ENCODE measurements at places on chromosomes 1 and 21. TPM values are rescaled to one million over a fixed set of nuclear protein-coding genes. Genes with fewer than 3 reads are reported as not detected.

DNA sequence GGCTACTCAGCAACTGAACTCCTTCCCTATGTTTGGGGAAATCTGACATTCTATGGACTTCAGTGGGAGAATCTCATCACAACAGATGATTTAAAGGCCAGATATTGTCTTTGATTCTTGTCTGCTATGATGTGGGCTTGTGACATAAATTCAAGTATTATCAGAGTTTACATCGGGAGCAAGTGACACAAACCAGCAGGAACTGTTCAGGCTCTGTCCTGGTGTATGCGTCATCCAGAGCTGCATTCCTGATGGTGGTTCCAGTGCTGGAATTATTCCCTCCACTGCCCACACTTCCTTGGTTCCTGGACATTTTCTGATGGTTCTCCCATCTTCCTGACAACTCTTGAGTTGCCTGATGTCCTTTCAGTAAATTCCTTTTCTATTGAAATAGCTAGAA is 10.8 kb upstream of the LSM10 start:
- H3K4me3 ChIP-seq = no peak overlapping the region
- H3K27me3 ChIP-seq = no peaks in the 10 kb centered on the region
- no peak overlapping the region for H3K27ac ChIP-seq
- DNase-seq = no peak

GRCh38 chr1:20705203-20705755 is 12.5 kb downstream of the KIF17 start:
- H3K4me1 ChIP-seq = no peaks in the 10 kb centered on the region
- no peak for DNase-seq
- H3K27me3 ChIP-seq = no peaks in the 10 kb centered on the region
- no peak overlapping the region for H3K4me3 ChIP-seq
- H3K27ac ChIP-seq = no peak overlapping the region
- no peaks in the 10 kb centered on the region for H3K36me3 ChIP-seq

GRCh38 chr1:27403931-27404330 is 11.5 kb downstream of the GPR3 start:
- peaks cover 17% of the 10 kb centered on the region for H3K4me1 ChIP-seq
- H3K36me3 ChIP-seq = no peaks in the 10 kb centered on the region
- no peak for DNase-seq
- no peak overlapping the region for H3K4me3 ChIP-seq
- no peaks in the 10 kb centered on the region for H3K27me3 ChIP-seq
- peak overlapping the region; percentile 72 for H3K27ac ChIP-seq

- no peak overlapping the region for H3K4me3 ChIP-seq
- H3K27me3 ChIP-seq = no peaks in the 10 kb centered on the region
- H3K36me3 ChIP-seq = no peaks in the 10 kb centered on the region
Observed at GRCh38 chr21:37601027-37601426, 234.5 kb downstream of the DYRK1A start.

DNA sequence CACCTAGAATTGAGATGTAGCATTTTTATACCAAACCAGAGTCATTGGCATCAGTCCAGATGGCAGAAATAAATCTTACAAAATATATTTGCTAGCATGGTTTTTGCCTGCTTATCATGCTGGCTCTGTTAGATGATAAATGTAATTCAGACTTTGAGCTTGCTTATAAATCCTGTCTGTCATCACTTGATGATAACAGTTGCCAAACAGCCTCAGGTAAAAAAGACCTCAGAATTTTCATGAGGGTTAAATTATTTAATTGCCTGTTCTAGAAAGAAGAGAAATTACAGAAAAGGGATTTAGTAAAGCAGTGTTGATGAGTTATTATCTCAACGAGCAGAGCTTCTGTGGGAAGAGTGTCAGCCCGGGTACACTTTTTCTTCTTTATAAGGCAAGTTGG is 83.3 kb downstream of the FNBP1L start:
- H3K27me3 ChIP-seq = no peaks in the 10 kb centered on the region
- H3K4me1 ChIP-seq = no peaks in the 10 kb centered on the region
- H3K27ac ChIP-seq = no peak overlapping the region

DNA sequence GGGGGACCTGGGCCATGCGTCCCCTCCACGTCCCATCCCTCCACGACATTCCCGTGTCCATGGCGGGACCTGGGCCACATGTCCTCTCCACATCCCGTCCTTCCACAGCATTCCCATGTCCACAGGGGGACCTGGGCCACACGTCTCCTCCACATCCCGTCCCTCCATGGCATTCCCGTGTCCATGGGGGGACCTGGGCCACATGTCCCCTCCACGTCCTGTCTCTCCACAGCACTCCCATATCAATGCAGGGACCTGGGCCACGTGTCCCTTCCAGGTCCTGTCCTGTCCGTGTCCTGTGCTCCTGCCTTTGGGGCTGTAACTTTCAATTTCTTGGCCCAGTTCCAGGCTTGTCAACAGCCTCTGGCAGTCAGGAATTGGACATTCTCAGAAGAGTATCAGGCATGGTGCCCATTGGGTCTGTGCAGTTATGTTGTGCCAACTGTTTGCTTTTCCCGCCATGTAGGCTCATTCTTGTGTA is 47.1 kb downstream of the WNT9A start:
- H3K4me3 ChIP-seq = no peak overlapping the region
- peaks cover 8% of the 10 kb centered on the region for H3K4me1 ChIP-seq
- no peak for DNase-seq
- no peaks in the 10 kb centered on the region for H3K36me3 ChIP-seq
- no peaks in the 10 kb centered on the region for H3K27me3 ChIP-seq

DNA sequence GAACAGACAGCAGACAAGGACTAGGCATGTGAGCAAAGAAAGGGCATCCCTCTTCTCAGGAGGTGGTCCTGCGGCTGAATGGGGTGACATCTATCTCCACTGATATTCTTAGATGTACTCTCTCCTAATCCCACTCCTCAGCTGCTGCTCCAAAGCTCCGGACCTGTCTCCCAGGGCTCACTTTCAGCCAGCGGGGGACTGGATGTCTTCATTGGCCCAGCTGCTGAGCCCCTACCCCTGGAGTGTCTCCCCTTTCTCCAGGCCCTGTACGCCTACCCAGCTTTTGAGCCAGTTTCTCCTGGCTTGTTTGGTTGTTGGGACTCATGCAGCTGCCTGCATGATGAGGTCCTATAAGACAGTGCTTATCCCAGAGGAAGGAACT is 28.8 kb upstream of the CSF1 start:
- no peaks in the 10 kb centered on the region for H3K36me3 ChIP-seq
- H3K4me1 ChIP-seq = peaks cover 7% of the 10 kb centered on the region
- no peak for DNase-seq

DNA sequence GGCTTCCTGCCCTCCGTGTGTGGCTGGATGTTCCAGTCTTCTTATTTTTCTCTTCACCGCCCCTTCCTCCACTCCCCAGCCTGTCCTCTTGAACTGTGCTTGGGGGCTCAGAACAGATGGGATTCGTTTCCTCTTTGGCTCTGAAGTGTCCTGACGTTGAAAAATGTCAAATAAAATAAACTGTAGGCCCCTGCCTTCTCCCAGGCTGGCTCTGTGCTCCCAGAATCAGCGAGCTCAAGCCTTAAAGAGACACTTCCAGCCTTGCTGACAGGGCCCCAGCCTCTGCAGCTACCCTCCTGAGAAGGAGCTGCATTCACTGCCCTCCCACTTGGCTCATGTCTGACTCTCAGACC is 104.2 kb upstream of the IPO9 start:
- peak overlapping the region; percentile 70 for H3K27ac ChIP-seq
- no peaks in the 10 kb centered on the region for H3K36me3 ChIP-seq
- H3K4me3 ChIP-seq = no peak overlapping the region
- H3K4me1 ChIP-seq = peaks cover 42% of the 10 kb centered on the region

GRCh38 chr1:229118477-229119061 is 152.3 kb upstream of the RAB4A start:
- H3K27me3 ChIP-seq = no peaks in the 10 kb centered on the region
- no peak for DNase-seq
- no peaks in the 10 kb centered on the region for H3K36me3 ChIP-seq
- H3K27ac ChIP-seq = no peak overlapping the region

DNA sequence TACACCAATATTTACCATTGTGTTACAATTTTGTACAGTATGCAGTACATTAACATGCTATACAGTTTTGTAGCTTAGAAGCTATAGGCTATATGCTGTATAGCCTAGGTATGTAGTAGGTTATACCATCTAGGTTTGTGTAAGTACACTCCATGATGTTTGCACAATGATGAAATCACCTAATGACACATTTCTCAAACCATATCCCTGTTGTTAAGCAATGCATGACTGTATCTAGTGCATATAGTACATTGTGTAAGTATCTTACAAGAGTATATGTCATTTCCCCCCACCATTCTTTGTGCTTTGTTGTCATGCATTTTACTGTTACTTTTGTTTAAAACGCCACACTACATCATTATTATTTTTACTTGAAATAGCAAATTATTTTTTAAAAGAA is 65.7 kb upstream of the RNF11 start:
- DNase-seq = no peak
- H3K27me3 ChIP-seq = no peaks in the 10 kb centered on the region
- no peaks in the 10 kb centered on the region for H3K4me1 ChIP-seq
- no peak overlapping the region for H3K4me3 ChIP-seq
- H3K36me3 ChIP-seq = no peaks in the 10 kb centered on the region

- H3K36me3 ChIP-seq = no peaks in the 10 kb centered on the region
- DNase-seq = no peak
- peaks cover 9% of the 10 kb centered on the region for H3K27me3 ChIP-seq
- H3K27ac ChIP-seq = no peak overlapping the region
- H3K4me3 ChIP-seq = no peak overlapping the region
Observed at GRCh38 chr1:154539486-154540483, 18.7 kb downstream of the UBE2Q1 start.

KLHL12 gene
- 23.4 TPM for total RNA-seq

NHLH1 gene
- 0.13 TPM for total RNA-seq

CAPN9 gene
- total RNA-seq = 3.7 TPM

CYP4Z1 gene
- total RNA-seq = not detected

AHDC1 gene
- 13.3 TPM for total RNA-seq
